ENCODE measurements at places on chromosomes 13 and 19.

DNA sequence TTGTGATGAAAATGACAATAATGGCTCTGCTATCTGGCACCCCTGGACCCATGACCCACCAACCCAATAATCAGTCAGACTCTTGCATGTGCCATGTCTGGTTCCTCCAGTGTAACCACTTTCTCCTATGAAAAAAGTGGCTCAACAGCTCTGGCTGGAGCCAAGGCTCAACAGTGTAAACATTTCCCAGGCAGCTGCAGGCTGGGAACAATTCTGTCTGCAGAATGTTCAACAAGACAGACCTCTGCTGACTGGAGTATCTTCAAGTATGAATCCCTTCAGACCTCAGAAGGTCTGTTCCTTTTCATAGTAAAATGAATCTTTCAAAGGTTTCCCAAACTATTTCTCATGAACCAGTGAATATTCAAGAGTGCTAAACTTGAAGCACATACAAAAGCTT is 410.1 kb upstream of the HTR2A start:
- DNase-seq, result no peak

DNA sequence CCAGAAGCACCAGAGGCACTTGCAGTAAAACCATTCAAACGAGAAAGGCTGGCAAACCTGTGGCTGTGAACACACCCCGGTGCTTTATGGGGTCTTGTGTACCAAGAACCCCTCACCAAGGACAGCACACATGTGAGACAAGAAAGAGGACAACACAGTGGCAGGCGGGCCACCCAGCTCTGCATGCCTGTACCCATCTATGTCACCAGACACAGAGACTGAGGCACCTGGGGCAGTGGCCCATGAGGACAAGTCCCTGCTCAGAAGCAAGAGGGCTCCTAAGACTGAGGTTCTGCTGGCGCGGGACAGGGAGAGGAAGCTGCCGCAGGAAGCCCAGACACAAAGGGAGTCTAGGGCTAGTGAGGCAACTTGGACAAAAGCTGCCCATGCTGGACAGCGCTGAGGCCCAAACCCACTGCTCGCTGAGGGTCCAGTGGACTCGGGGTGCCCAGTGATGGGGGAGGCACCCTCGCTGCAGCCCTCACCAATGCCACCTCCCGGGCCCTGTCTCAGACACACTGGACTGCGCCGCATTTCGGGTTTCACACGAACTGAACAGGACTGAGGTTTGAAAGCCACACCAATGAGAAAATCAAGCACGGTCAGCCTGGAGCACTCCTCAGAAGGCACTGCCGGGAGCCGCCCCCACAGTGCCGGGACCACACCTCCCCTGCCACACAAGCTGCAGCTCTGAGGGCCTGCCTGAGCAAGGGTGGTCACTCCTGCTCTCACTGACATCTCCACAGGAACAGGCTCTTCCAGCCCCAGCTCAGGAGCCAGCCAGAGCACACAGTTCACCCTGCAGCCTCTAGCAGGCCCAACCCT is 232.7 kb downstream of the TUBA3C start:
- no peak for DNase-seq

DNA sequence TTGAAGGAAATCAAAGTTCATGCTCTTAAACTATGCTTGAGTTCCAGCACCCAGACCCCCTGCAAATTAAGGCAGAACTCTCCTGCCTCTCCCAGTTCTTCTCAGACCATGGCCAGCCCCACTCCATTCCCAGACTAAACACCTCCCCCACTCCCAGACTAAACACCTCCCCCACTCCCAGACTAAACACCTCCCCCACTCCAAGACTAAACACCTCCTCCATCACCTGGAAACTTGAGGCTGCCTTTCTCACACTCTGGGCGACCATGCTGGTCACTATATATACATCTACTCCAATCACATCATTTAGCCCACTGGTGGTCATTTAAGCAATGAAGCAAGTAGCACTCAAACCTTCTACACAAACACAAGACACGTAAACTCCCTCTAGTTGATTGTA is 57.2 kb downstream of the CAB39L start:
- DNase-seq, result no peak

DNA sequence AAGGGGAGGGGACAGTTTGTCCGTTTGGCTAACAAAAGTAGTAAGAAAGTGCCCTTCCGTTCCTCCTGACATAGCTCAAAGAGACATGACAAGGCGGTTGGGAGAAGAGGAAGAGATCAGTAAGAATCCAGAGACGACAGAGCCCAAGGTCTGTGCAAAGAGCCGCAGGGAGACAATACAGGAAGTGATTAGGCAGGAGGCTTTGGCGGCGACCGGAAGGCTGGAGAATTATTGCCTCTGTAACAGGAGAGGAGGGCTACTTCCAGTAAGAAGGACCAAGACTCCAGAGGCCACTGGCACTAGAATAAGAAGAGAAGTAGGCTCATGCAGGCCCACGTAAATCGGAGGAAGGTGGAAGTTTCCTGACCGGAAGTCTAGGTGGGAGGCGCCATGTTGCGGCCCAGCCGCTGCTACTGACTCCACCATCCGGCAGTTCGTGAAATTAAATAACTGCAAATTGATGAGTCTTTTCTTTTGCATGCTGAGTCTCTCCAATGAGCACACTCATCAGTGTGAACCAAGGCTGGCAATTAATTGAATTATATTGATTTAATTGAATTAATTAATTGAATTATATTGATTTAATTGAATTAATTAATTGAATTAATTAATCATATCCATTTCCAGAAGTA is 9.9 kb downstream of the RFX2 start:
- DNase-seq, result no peak

DNA sequence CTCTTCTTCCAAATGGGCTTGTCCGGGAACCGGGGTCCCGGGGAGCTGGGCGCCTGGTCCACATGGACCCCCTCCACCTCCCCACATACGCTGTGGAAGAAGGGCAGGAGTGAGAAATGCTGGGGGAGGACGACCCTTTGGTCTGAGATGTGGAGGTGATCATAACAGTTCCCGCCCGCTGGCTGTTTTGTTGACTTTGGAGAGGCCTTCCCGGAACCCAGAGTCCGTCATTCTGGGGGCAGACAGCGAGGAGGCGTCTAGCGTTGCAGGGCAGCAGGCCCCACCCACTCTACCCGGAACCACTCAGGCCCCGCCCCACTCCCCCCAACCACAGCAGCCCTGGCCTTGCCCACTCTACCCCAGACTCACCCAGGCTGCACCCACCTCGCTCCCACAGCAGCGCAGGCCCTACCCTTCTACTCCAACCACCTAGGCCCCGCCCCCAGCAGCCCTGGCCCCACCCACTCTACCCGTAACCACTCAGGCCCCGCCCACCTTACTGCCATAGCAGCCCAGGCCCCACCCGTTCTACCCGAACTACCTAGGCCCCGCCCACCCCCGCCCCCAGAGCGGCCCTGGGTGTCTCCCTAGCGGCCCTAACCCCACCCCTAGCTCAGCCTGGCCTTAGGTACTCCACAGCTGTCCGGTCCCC is 7.1 kb downstream of the GPR108 start:
- DNase-seq, result no peak

DNA sequence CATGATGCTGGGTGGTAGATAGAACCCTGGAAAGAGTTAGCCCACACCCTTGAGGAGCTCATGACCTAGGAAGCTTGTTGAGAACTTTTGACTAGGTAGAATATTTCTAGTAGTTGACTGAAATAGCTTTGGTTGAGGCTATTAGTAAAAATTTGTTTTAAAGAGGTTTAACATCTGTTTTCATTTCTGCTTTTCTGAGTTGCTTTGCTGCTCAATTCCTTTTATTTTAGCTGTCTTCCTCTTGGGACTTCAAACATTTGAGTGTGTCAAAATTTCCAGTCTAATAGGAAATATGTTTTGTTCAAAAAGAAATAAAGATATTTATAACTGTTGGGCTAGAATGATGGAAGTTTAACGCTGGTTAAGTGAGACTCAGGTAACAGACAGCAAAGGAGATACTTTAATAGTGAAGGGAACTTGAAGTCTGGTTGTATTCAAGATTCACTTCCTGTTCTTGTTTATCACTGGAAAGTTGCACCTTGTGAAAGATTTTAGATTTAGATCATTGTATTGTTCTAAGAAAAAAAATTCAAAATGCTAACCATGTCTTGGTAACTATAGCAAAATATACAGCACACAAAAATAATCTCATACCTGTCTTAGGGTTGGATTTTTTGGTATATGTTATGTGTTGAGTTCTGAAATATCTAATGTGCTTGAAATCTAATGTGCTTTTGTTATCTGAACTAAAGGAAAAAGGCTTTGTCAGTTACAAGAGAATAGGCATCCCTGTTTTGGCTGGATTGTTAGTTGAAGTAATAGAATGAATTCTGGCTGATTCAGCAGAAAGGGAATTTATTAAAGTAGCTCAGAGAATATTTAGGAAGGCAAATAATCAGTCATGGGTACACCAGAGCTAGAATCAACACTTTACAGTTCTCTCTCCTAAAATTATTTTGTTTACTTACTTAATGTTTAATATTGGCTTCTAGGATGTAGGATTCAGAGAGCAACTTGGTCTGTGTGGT is 24.4 kb upstream of the GPR18 start:
- DNase-seq, result no peak

- no peak for DNase-seq
Observed at GRCh38 chr19:38401148-38401547, 1.7 kb upstream of the FAM98C start.

DNA sequence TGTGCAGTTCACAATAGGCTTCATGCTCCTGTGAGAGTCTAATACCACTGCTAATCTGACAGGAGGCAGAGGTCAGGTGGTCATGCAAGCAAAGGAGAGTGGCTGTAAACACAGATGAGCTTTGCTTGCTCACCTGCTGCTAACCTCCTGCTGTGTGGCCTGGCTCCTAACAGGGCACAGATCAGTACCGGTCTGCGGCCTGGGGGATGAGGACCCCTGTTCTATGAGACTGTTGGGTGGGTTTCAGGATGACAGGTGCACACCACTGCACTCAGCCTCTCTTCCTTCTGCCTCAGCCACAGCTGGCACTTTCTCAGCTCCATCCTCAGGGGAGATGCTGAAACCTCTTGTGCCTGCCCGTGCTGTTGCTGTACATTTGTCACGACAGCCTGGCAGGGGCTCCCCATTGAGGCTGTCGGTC is 9.7 kb downstream of the CLEC4G start:
- no peak for DNase-seq

- DNase-seq, result no peak
Observed at GRCh38 chr13:51518827-51519226, 65.4 kb upstream of the WDFY2 start.

- DNase-seq, result no peak
Observed at GRCh38 chr19:45539459-45539858, 32.2 kb downstream of the VASP start.

GRCh38 chr13:112719016-112719415 is 29.2 kb downstream of the ATP11A start:
- no peak for DNase-seq

GRCh38 chr13:60590800-60591747 is 194.1 kb downstream of the TDRD3 start:
- peak; percentile 22 for DNase-seq

DNA sequence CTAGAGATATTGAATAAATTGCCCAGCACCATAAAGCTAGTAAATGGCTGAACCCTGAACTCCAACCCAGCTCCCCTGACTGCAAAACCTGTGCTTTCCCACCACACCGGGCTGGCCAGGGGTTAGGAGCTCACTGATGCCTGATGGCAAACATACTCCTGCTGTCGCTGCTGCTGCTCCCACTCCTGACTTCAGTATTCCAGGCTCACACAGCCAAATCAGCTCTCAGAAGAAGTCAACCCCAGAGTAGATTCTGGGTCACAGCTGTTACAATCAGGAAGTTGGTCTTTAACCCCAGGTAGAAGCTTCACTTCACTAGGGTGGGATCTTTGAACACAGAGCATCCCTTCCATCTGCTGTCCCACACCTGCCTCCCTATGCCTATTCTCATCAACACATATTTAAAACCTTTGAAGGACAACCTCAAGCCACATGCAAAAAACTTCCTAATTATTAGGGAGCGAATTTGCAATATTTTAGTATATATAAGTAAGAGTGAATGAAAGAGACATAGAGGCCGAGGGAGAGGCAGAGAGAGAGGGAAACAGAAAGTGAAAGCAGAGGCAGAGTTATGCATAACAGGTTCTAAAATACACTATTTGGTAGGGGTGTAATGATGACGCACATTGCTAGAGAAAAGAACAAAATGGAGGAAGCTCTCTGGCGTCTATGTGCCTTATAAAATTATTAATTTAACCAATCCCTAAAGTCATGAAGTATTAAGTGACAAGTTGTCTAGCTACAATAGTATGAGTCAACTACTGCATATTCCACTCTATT is 99.4 kb upstream of the SERP2 start:
- no peak for DNase-seq

DNA sequence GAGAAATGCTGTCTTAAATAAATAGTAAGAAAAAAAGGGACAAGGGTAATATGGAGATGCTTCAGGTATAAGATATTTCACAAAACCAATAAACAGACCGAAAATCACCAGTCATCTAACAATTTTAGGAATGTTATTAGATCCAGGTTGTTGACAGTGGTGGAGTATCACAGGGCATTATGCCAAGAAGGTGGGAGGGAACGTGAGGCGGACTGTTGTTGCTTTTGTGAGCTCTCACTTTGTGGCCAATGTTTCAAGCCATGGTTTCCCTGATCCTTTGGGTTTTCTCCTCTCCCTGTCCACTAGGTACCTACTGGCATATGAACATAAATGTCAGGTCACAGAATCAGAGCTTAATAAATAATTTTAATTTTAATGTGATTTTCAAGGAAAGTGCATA is 790.3 kb upstream of the SLITRK1 start:
- DNase-seq, result no peak

- no peak for DNase-seq
Observed at GRCh38 chr19:51333836-51334460, 8.0 kb downstream of the VSIG10L start.

DNA sequence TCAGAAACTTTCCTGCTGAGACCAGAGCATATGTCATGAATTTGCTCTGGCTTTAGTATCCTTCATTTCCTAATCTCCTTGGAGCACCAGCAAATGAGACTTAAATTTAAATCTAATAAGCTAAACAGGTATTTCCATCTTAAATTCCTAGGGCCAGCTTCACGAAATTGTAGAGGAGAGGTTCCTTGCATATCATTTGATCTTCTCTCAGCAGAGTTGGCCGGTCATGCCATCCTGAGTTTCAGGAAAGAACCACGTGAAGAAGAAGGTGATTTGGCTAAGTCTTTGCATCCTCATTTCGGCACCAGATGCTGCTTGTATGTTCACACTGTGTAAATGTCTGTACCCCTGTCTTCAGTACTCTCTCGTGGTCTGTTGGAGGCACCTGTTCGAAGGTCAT is 370.4 kb upstream of the NBEA start:
- DNase-seq, result no peak

GRCh38 chr19:56084835-56085536 is 36.1 kb downstream of the ZNF787 start:
- DNase-seq, result no peak

- no peak for DNase-seq
Observed at GRCh38 chr13:39105110-39105509, 66.9 kb downstream of the NHLRC3 start.

GRCh38 chr19:15331419-15332310 is 674 bp downstream of the BRD4 start:
- no peak for DNase-seq

- DNase-seq, result no peak
Observed at GRCh38 chr19:52749780-52750179, 14.9 kb upstream of the ZNF611 start.
